Stimulated activated CD4-positive, alpha-beta T cell treated with anti-CD3 and anti-CD28 coated beads, Interleukin-12 subunit alpha, Interleukin-12 subunit beta, amount 100 ng/mL, for 24 hours (primary cell): ENCODE measurements at places on chromosomes 3 and 15.

DNA sequence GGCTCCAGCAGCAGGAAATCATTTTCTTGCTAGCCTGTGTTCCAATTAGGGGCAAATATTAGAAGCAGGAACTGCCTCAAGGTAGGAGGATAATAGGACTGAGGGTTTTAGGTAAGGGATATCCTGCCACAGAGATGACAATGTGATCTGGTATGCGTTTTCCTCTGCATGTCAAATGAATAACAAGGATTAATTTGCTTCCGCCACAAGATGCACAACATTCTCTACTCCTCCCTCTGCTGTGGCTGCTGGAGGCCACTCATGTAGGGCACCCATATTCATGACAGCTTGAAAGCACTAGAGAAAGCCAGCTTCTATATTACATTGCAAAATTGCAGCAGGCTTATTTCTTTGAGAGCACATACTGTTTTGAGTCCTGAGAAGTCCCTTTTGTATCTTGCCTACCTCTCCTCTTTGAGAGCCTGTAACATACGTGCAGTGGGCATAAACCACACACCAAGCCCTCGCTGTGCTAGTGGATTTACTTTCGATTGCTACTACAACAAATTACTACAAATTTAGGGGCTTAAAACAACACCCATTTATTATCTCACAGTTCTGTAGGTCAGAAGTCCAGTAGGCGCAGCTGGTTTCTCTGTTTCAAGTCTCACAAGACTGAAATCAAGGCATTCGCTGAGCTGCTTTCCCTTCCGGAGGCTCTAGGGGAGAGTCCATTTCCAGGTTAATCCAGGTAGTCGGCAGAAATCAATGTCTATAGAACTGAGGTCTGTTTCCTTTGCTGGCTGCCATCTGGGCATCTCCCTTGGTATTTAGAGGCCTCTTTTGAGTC lies 5.9 kb upstream of the CD47 start:
- DNase-seq, result no peak

DNA sequence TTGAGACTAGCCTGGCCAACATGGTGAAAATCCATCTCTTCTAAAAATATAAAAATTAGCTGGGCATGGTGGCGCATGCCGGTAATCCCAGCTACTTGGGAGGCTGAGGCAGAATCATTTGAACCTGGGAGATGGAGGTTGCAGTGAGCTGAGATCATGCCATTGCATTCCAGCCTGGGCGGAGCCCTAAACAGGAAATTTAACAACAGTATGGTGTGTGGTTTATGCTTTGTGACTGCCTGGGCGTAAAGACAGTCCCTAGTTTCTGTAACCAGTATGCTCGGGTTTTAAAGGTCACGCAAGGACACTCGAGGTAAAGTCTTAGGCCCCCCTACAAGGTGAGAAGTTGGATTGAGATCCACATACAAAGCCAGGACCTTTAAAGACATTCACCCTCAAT lies 43.3 kb downstream of the USP50 start:
- no peak for DNase-seq

- no peak for DNase-seq
Observed at GRCh38 chr15:87267798-87268197, 988.7 kb downstream of the NTRK3 start.

DNA sequence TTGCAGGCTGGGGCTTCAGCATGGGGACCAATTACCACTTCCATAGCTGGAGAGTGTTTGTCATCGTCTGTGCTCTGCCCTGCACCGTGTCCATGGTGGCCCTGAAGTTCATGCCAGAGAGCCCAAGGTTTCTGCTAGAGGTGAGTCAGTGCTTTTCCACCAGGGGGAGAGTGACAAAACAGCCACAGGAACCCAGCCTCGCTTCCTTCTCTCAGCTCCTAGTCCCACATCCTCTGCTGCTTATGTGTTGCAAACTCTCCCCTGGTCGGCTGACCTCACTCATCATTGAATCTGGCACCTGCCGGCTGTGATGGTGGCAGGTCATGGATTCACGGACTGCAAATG lies 158.3 kb downstream of the SV2B start:
- DNase-seq, result no peak

- no peak for DNase-seq
Observed at GRCh38 chr3:168047190-168047795, 48.4 kb downstream of the GOLIM4 start.

- DNase-seq, result no peak
Observed at GRCh38 chr3:10454907-10455544, 50.4 kb downstream of the ATP2B2 start.

GRCh38 chr3:137249311-137249940 lies 291.6 kb downstream of the IL20RB start:
- DNase-seq, result no peak

- DNase-seq, result no peak
Observed at GRCh38 chr3:16417945-16418739, 95.4 kb downstream of the RFTN1 start.

- no peak for DNase-seq
Observed at GRCh38 chr3:127962937-127963336, 47.9 kb downstream of the KBTBD12 start.

DNA sequence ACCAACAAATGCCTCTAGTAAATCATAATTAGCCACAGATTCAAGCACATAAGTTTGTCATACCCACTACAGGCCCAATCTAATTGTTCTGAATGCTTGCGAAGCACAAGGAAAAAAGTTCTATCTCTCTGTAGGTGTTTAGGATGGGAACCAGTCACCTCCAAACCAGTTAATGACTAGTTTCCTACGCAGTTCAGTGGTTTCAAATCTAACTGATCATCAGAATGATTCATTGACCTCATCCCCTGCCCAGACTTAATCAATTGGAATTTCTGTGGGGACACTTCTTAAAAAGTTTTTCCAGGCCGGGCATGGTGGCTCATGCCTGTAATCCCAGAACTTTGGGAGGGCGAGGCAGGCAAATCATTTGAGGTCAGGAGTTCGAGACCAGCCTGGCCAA lies 24.3 kb upstream of the MASP1 start:
- no peak for DNase-seq

DNA sequence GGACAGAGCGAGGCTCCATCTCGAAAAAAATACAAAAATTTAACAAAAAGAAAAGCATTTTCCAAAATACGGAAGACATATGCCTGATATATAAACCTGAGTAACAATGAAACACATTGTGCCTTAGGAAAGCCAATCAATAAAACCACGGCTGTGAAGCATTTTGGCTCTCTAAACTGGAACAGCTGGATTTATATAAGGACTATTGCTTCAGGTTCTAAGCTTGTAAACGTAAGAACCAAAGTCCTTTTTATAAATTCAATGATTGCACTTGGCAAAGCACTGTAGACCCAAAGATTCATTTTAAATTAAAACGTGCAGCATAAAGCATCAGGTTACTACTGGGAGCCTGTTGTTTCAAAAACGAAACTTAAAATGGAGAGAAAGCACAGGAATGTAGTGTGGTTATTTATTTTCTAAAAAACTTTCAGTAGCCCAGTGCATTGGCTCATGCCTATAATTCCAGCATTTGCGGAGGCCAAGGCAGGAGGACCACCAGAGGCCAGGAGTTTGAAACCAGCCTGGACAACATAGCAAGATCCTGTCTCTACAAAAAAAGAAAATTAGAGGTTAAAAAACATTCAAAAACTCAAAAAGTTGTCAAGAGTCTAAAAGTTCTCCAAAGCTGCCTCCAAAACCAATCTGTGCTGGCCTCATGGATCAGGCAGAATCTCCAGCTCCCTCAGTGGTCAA lies 61.5 kb downstream of the USF3 start:
- no peak for DNase-seq

DNA sequence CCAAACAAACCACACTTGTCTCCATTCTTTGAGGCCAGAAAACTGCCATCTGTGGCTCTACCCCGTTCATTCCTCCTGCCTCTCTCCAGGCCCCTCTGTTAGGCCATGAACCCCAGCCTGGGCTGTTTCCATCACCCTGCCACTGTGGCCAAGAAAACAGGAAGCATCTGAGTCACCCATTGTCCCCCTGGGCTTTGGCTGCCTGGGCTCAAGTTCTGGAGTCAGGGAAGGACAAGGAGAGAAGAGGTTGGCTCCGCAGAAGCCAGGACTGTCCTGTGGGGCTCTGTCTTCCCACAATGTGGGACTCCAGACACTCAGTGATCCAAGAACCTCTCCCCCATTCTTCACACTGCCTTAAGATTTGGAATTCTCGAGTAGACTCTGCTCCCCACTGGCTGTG lies 14.8 kb upstream of the LCTL start:
- no peak for DNase-seq

DNA sequence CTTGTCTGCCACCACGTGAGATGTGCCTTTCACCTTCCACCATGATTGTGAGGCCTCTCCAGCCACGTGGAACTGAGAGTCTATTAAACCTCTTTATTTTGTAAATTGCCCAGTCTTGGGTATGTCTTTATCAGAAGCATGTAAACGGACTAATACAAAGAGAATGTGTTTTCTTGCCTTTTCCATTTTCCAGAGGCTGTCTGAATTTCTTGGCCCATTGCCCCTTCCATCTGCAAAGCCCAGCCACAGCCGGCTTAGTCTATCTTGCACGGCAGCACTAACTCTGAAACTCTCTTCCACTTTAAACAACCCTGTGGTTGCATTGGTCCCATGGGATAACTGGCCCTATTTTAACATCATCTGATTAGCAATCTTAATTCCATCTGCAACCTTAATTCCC lies 215.3 kb downstream of the LRTM1 start:
- DNase-seq, result no peak

- no peak for DNase-seq
Observed at GRCh38 chr3:18127174-18127858, 297.8 kb downstream of the SATB1 start.

- DNase-seq, result no peak
Observed at GRCh38 chr15:96544162-96544756, 213.8 kb downstream of the NR2F2 start.

DNA sequence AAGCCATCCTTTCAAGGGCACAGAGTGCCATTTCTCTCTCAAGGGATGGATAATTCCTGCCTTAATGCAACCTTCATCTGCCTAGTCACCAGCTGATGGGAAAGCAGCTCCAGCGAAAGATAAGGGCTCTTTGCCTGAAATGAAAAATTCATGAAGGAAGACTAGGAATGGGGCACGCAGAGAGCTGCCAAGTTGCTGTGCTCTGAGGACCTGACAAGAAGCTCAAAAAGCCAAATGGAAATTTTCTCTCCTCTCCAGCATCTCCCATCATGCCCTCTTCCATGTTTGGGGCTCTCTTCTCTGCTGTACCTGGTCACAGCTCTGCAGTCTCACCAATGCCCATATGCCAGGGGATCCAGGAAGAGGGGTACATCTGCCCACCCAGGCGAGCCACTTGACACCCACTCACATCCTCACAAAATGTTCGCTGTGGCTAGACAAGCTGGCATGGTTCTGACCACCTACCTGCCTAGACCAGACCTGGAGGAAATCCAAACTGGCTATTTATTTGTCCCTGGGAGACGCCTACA lies 29.3 kb upstream of the ABHD2 start:
- no peak for DNase-seq

DNA sequence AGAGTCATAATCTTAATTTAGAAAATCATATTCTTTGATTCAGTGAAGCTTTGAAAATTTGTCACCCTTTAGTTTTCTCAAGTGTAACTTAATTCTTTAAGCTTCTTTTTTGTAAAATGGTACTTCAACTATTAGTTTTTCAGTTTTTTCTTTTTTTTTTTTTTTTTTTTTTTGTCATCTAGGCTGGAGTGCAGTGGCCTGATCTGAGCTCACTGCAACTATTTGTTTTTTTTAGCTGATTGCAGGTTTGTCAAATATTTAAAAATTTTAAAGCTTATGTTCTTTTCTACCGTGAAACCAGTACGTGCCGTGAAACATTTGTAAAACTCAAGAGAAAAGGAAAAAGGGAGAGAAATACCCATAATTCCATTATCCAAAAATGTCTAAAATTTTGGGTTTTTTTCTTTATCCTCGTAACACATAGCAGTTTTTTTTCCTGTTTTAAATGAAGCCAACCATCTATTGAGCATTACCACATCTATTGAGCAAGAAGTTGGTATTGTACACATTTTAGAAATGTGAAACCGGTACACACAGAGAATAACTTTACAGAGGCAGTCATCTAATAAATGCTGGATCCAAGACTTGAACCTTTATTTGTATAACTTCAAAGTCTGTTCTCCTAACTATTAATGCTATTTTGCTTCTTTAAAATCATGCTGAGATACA lies 25.7 kb downstream of the ECT2 start:
- DNase-seq, result no peak

DNA sequence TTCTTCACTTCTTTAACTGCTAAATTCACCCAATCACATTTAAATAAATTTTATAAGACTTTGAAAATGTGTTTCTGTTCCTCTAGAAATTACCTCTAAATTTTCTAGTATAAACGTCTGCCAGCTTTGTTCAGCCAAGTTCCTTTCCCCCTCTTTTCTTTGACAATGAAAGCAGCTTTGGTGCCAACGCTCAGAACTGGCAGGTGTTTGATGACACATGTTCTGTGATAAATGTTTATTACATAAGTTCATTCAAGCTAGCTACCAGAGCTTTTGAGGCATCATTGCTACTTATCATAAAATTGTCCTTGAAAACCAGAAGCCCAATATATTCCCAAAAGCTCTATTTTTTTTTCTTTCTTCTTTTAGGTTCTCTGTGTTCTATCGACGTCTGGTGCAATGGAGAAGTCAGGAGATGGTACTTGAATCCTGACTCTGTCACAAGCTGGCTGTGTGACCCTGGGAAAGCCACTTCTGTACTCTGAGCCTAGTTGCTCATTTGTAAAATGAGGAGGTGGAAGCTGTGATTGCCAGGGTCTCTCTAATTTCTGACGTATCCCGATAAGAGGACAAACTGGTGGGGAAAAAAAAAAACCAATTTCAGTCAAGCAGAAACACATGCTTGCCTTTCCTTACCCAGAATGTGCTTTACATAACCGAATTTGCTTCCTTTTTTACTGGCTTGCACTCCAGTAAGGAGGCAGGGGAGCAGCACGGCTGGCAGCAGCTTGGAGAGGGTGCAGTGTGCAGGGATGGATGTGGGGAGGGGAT lies 187.1 kb upstream of the LPP start:
- DNase-seq, result no peak

- DNase-seq, result no peak
Observed at GRCh38 chr3:88535563-88535962, 385.8 kb downstream of the C3orf38 start.
